ENCODE measurements at places on chromosomes 16 and 17.

GRCh38 chr17:17395246-17395802 lies 81.5 kb upstream of the MED9 start:
- DNase-seq = no peak

DNA sequence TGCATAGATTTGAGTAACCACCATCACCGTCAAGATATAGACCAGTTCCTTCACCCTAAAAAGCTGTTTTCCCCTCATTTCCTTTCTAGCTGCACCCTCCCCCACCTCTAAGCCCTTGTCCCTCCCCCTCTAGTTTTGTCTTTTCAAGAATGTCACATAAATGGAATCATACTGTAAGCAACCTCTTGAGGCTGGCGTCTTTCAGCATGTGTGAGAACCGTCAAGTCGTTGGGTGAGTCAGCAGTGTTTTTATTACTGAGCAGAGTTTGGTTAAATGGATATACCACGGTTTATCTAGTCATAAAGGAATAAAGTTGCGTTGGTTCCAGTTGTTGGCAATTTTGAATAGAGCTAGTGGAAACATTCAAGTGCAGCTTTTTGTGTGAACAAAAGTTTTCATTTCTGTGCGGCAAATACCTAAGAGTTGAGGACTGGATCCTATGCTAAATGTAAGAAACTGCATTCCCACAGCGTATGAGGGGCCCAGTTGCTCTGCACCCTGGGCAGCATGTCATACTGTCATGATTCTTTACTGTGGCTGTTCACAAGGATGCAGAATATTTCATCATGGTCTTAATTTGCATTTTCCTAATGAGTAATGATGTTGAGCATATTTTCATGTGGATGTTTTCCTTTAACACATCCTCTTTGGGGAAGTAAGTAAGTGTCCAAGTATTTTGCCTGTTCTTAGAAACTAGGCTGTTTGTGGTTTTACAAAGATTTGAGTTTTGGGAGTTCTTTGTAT lies 264.3 kb downstream of the CPPED1 start:
- peak; percentile 64 for DNase-seq

- no peak for DNase-seq
Observed at GRCh38 chr17:7848131-7848579, 6.7 kb upstream of the TMEM88 start.

DNA sequence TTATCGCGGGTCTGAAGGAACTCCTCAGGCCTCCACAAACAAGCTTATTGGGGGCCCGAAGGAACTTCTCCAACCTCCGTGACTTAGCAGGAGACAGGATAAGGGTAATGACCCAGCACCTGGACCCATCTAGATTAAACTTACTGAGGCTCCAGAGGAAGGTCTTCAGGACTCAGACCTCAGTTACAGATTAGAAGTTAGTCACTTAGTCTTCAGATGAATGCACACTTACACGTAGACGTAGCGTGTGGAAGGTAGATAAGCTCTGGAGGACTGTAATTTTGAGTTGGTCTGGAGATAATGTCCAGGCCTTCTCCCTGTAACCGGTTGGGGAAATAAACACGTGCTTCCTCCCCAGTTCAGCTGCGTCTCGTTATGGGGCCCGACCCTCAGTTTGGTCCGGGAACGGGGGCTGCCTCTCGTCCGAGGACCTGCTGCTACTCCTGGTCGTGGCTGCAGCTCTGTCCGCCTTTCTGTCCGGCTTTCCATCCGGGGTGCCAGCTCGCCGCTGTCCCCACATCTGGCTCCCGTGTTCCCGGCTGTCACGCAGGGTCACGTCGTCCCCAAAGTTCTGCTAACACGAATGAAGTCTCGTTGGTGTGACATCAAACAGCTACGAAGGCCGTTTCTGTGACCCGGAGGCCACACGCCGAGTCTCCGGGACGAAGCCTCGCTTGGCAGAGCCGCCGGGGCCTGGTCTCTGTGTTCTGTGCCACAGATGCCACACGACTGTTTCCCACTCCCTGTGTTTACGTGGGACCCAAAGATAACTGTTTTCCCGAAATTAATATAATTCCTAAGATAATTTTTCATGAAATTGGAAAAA lies 11.8 kb upstream of the SECTM1 start:
- DNase-seq = no peak

DNA sequence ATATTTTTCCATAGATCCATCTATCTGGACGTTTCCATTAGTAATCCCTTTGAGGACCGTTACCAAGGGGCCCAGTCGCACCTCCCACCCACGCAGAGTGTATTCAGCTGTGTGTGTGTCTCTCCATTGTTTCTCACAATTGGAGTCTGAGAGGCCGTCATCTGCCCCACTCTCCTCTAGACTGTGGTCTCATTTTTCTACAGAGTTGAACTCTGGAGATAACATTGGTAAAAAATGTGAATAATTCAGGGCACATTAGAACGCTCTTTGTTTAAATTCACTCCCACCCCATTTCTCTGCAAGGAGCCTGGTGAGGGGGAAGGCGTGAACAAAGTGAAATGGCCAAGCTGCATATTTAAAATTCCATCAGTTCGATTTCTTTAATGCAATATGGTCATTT lies 333.1 kb upstream of the MAF start:
- DNase-seq = no peak

GRCh38 chr17:72634621-72635020 lies 457.9 kb downstream of the SLC39A11 start:
- DNase-seq = no peak

- no peak for DNase-seq
Observed at GRCh38 chr16:2475413-2476344, 752 bp downstream of the TBC1D24 start.

DNA sequence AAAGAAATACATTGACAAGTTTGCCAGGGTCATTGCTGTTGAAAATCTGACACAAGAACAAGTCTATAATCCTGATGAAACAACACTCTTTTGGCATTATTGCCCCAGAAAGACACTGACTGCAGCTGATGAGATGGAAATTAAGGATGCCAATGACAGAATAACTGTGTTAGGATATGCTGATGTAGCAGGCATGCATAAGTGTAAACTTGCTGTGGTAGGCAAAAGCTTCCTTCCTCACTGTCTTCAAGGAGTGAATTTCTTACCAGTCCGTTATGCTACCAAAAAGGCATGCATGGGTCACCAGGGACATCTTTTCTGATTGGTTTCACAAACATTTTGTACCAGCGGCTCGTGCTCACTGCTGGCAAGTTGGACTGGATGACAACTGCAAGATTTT lies 10.5 kb downstream of the GDPD1 start:
- DNase-seq = no peak

DNA sequence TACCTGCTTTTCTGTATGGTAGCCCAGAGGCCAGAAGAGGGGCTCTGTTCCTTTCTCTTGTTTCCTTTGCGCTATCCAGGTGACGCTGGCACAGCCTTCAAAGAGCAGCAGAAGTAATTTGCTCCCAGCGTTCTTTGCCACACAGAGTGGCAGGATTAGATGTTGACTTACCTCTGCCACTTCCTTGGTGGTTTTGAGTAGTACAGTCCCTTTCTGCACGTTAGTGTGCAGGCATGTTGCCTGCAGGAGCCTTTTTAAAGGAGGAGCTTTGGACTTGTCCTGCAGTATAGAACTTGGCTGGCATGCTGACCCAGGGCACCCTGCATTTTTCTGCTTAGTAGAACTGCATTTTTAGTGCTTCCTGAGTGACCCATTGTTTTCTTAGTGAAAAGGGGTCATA lies at the start of gene ABCC11:
Gene ABCC11, minus strand, starts transcription at position 229 of the 400 bp plus-strand sequence. CDS start 15,618 bp downstream, outside the sequence.
- DNase-seq = no peak

DNA sequence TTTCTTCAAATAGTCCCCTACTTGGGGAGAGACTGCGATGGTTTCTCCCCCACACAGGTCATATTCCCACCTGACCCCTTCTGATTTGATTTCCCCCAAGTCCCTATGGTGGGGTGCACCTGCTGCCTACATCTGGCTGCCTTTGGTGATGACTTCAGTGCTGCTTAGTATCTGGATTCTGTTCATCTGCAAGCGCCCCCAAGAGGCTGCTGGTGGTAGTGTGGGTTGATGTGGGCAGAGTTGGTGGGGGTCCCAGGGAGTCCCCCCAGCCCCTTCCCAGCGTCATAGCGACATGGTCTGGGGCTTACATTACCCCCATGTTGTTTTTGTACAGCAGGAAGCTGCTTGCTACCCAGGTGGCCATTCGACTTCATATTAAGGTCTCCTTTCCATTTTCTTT lies 99.2 kb downstream of the NTN1 start:
- no peak for DNase-seq

DNA sequence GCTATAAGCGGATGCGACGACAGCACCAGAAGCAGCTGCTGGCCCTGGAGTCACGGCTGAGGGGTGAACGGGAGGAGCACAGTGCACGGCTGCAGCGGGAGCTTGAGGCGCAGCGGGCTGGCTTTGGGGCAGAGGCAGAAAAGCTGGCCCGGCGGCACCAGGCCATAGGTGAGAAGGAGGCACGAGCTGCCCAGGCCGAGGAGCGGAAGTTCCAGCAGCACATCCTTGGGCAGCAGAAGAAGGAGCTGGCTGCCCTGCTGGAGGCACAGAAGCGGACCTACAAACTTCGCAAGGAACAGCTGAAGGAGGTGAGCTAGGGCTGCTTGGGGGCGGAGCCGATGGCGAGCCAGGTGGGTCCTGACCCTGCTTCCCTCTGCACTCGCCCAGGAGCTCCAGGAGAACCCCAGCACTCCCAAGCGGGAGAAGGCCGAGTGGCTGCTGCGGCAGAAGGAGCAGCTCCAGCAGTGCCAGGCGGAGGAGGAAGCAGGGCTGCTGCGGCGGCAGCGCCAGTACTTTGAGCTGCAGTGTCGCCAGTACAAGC lies 10.1 kb downstream of the HIRIP3 start:
- DNase-seq = no peak

GRCh38 chr16:52837251-52837650 lies 215.4 kb downstream of the CHD9NB start:
- DNase-seq = no peak

- peak; percentile 53 for DNase-seq
Observed at GRCh38 chr16:67248401-67249177, at the start of gene SLC9A5. SLC9A5 (plus strand) TSS chr16:67248979; CDS start chr16:67249015, 36 bp downstream.

GRCh38 chr17:55706808-55707773 lies 15.6 kb downstream of the TMEM100 start:
- no peak for DNase-seq

GRCh38 chr17:76271669-76272540 lies 6.8 kb downstream of the UBALD2 start:
- DNase-seq = no peak

DNA sequence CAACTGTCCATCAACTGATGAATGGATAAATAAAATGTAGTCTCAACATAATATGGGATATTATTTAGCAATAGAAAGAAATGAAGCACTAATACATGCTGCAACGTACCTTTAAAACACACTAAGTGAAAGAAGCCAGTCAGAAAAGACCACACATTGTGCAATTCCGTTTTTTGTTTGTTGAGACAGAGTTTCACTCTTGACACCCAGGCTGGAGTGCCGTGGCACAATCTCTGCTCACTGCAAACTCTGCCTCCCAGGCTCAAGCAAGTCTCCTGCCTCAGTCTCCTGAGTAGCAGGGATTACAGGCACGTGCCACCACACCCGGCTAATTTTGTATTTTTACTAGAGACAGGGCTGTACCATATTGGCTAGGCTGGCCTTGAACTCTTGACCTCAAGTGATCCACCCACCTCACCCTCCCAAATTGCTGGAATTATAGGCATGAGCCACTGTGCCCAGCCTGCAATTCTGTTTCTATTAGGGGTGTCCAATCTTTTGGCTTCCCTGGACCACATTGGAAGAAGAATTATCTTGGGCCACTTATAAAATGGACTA lies 40.1 kb downstream of the SCNN1B start:
- DNase-seq = no peak

GRCh38 chr16:66610111-66610820 lies 5.8 kb downstream of the CMTM3 start:
- no peak for DNase-seq

Data from SJSA1 (cell line).